ENCODE measurements at places on chromosomes 3 and 15. TPM values are rescaled to one million over a fixed set of nuclear protein-coding genes. Genes with fewer than 3 reads are reported as not detected.

TLR9 gene
- 0.17 TPM for polyA plus RNA-seq

FBXL2 gene
- 30.7 TPM for polyA plus RNA-seq

RNU6-1 gene
- polyA plus RNA-seq, result not detected

FBXO40 gene
- 0.04 TPM for polyA plus RNA-seq

CDHR4 gene
- not detected for polyA plus RNA-seq

VILL gene
- 12.7 TPM for polyA plus RNA-seq

SMAD6 gene
- polyA plus RNA-seq, result 38.5 TPM

CCNB2 gene
- 42.6 TPM for polyA plus RNA-seq

GOLGA8O gene
- polyA plus RNA-seq, result 0.23 TPM

ATP13A4 gene
- polyA plus RNA-seq, result 1.3 TPM

PP2D1 gene
- 0.78 TPM for polyA plus RNA-seq

HACD3 gene
- 161 TPM for polyA plus RNA-seq

DNA sequence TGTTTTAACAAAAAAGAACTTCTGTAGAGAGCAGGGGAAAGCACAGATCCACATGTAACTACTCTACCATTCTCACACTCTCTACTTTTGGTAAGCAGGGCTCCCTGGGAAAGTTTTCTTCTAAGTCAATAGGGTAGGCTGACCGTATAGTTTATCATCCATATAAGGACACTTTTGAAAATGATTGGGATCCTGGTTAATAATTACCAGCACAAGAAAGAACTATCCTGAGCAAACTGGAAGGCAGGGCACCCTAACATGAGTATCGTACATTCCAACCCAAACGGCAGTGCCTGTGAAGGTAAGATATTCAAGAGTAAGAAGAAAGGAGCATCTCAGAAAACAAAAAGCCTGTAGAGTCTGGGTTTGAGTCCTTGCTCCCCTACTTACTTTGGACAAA is 22.1 kb downstream of the SUSD5 start:
- DNase-seq, result no peak

GRCh38 chr3:195139876-195140240 is 131.1 kb downstream of the XXYLT1 start:
- DNase-seq, result no peak

GRCh38 chr3:69462826-69463100 is 76.9 kb upstream of the FRMD4B start:
- DNase-seq, result no peak

DNA sequence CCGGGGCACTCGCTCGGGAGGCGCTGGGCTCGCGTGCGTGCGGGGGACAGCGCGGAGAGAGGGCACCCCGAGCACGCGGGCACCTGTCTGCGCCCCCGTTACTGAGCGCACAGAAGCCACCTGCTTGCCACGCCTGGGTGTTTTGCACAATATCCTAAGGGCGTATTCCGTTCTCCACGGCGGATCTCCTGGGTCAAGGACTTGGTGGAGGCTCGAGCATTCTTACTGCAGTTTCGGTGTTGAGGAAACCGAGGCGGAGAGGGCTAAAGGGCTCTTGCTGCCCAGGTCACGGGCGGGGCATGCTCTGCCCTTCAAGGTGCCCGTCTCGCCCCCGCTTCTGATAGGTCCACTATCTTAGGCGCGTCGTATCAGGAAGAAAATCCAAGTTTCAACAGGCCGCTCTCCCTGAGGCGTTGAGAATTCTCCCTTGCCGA is 526 bp downstream of the GPD1L start:
- no peak for DNase-seq

GRCh38 chr3:59418836-59419235 is 369.0 kb upstream of the CFAP20DC start:
- no peak for DNase-seq

- no peak for DNase-seq
These were observed 198.3 kb upstream of the TGFBR2 start for GRCh38 chr3:30408105-30408557.

DNA sequence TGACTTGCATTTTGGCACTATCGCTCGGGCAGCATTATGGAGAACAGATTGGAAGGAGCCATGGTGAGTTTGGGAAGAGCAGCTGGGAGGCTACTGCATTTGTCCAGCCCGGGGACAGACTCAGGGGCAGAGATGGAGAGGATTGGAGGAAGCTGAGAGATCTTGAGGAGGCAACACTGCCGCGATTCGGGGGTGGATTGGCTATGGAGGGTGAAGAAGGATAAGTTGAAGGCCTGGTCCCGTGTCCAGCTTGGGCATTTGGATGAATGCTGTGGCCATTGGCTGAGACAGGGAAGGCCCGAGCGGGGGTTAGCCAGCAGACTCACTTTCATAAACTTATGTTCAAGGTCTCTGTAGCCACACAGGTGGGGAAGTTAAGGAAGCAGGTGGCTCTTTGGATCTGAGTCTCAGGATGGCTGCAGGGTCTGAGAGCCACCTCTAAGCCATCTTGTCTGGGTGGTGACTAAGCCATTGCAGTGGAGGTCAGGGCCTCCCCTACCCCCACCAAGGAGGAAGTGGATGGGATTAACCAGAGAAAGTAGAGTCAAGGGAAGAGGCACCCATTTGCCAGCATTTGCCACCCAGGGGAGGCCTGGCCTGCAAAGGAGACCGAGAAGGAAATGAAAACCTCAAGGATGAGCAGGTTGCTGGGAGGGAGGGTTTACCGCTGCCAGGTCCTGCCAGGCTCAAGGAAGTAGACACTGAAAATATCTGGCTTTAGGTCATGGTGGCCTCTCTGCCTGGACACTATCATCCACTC is 144.0 kb upstream of the TLE3 start:
- DNase-seq, result no peak

- no peak for DNase-seq
These were observed 1.1 kb downstream of the GPR27 start for GRCh38 chr3:71754610-71755253.

- DNase-seq, result no peak
These were observed 1041.4 kb downstream of the NTRK3 start for GRCh38 chr15:87215100-87215499.

- DNase-seq, result no peak
These were observed 1.9 kb downstream of the ROBO1 start for GRCh38 chr3:79765911-79766310.

GRCh38 chr15:75583701-75584100 is 4.6 kb upstream of the PTPN9 start:
- DNase-seq, result no peak

GRCh38 chr15:31985607-31986006 is 44.7 kb upstream of the CHRNA7 start:
- no peak for DNase-seq

DNA sequence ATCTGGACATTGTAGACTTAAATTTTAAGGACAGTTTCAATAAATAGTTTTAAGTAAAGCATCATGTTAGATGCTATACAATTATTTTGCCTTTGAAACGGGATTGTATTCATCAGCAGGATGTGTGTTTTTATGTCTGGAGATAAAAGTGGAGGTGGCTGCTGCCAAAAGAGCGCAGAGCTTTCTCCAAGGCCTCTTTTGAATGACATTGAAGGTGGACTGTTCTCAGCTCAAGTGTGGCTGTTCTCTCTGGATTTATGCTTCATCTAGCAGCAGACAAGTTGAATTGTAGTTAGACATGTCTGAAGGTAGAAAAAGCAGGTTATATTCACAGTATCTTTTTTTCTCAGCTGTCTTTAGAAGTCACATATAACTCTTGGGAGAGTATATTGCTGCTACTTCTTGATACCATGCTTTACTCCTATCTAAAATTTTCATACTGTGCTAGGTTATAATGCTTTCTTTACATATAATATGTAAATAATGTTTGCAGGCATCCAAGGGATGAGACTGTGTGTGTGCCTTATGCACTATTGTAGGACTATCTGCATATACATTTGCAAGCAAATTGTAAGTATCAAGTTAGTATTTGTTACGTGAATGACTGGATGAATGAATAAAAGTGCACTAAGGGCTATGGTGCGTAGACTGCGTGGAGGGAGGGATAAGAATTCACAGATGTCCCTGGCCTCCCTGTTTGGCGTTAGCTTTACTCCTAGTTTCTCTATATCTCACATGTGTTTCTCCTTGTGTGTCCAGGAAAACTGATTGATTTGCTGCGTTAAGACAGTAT is 340.1 kb downstream of the NAALADL2 start:
- DNase-seq, result no peak

GRCh38 chr3:16849795-16850194 is 35.0 kb upstream of the PLCL2 start:
- DNase-seq, result no peak

GRCh38 chr15:65334586-65335231 is 30.2 kb downstream of the RNU5B-1 start:
- DNase-seq, result no peak

All from left renal cortex interstitium (tissue), 4 donors.